ENCODE measurements at places on chromosomes 7 and 10.

GRCh38 chr10:1726861-1727260 is 10.5 kb downstream of the ADARB2 start:
- no peak for DNase-seq
- no peaks in the 10 kb centered on the region for H3K27me3 ChIP-seq
- no peak overlapping the region for H3K4me3 ChIP-seq
- H3K36me3 ChIP-seq: no peaks in the 10 kb centered on the region
- no peaks in the 10 kb centered on the region for H3K4me1 ChIP-seq

DNA sequence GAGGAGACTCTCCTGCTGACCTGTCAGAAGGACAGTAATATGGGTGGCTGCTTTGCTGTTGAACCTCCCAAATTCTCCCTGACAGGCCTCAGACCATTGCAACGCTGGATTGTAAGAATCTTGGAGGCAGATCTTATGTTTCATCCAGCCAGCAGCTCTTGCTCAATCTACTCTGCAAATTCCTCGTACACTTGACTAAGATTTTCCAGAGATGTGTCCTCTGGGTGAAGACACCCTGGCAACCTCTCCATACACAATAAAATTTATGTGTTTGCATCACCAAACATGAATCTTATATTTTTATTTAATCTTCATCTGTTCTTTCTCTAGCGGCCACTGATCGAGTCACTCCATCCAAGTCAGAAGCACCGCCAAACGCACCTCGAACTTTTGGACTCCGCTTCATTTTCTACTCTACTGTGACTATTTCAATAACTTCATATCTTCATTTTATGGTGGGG is 623.1 kb downstream of the ACTR3B start:
- no peaks in the 10 kb centered on the region for H3K36me3 ChIP-seq
- H3K27ac ChIP-seq: no peak overlapping the region
- no peak for DNase-seq
- no peaks in the 10 kb centered on the region for H3K27me3 ChIP-seq

- no peaks in the 10 kb centered on the region for H3K4me1 ChIP-seq
- H3K4me3 ChIP-seq: no peak overlapping the region
- H3K27ac ChIP-seq: no peak overlapping the region
- H3K27me3 ChIP-seq: no peaks in the 10 kb centered on the region
- DNase-seq: no peak
Measured at GRCh38 chr10:63724922-63725321, 203.7 kb downstream of the REEP3 start.

- no peak overlapping the region for H3K4me3 ChIP-seq
- H3K27me3 ChIP-seq: no peaks in the 10 kb centered on the region
- no peaks in the 10 kb centered on the region for H3K36me3 ChIP-seq
- no peak for DNase-seq
- no peaks in the 10 kb centered on the region for H3K4me1 ChIP-seq
Measured at GRCh38 chr7:12434012-12434642, 30.5 kb upstream of the VWDE start.

- H3K36me3 ChIP-seq: no peaks in the 10 kb centered on the region
- no peak for DNase-seq
- no peaks in the 10 kb centered on the region for H3K27me3 ChIP-seq
- peaks cover 14% of the 10 kb centered on the region for H3K4me1 ChIP-seq
Measured at GRCh38 chr10:116878123-116878522, 28.8 kb downstream of the ENO4 start.

- no peak overlapping the region for H3K27ac ChIP-seq
- H3K4me3 ChIP-seq: no peak overlapping the region
- H3K36me3 ChIP-seq: no peaks in the 10 kb centered on the region
- H3K27me3 ChIP-seq: no peaks in the 10 kb centered on the region
- no peaks in the 10 kb centered on the region for H3K4me1 ChIP-seq
Measured at GRCh38 chr10:22554461-22555182, 159.8 kb downstream of the PIP4K2A start.

DNA sequence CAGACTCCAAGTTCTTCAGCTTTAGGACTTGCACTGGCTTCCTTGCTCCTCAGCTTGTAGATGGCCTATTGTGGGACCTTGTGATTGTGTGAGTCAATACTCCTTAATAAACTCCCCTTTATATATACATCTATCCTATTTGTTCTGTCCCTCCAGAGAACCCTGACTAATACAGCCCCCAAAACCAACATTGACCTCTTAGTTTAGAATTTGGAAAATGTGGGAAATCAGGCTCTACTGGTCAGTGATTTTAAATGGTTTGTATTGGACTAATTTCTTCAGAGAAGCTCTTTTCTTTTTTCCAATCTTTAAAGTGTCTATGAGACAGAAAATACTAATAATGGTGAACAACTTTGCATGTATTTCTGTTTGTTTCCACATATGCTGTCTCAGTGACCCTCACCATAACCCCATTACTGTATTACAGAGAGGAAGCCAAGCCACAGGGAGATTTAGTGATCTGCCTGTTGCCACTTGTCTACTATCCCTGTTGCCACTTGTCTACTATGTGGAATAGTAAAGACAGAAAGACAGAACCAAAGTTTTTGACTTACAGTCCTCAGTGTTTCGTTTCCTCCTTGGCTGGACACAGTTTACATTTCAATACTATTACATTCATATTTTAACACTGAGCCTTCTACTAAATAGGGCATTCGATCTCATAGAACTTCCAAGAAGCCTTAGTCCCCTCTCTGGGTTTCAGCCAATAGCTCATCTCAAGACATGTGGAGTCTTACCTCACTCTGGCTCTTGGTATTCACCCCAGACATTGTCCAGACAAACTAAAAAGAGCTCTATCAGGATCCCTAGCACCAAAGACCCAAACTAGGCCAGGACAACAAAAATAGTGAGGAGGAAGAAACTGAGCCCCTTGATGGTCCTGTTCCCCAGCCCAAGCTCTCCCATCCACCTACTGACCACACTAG is 121.0 kb downstream of the AKR1D1 start:
- H3K27ac ChIP-seq: no peak overlapping the region
- no peaks in the 10 kb centered on the region for H3K27me3 ChIP-seq
- no peaks in the 10 kb centered on the region for H3K4me1 ChIP-seq
- DNase-seq: no peak
